ENCODE measurements at places on chromosomes 5 and 9. TPM values are rescaled to one million over a fixed set of nuclear protein-coding genes. Genes with fewer than 3 reads are reported as not detected.

DHX29 gene
- 61.2 TPM for total RNA-seq

SLC25A48 gene
- not detected for total RNA-seq

NDOR1 gene
- 8.2 TPM for total RNA-seq

SHOC1 gene
- total RNA-seq: not detected

LCN12 gene
- not detected for total RNA-seq

MOB3B gene
- under 0.01 TPM for total RNA-seq

RANBP17 gene
- 8.0 TPM for total RNA-seq

ASPN gene
- total RNA-seq: not detected

PCDHB10 gene
- total RNA-seq: 0.22 TPM

CRB2 gene
- not detected for total RNA-seq

IFNA13 gene
- total RNA-seq: not detected

SUSD3 gene
- 0.13 TPM for total RNA-seq

GRIN1 gene
- total RNA-seq: 0.14 TPM

PCDHA8 gene
- total RNA-seq: under 0.01 TPM

PKD2L2 gene
- total RNA-seq: not detected

GOLGA1 gene
- total RNA-seq: 14.8 TPM

APBA1 gene
- 12.1 TPM for total RNA-seq

PPP1R26 gene
- total RNA-seq: 16.5 TPM

ISL1 gene
- total RNA-seq: not detected

SNX30 gene
- total RNA-seq: 11.3 TPM

BTNL3 gene
- not detected for total RNA-seq

Data from thoracic aorta endothelial cell (primary cell).